ENCODE measurements at places on chromosomes 12 and 14.

DNA sequence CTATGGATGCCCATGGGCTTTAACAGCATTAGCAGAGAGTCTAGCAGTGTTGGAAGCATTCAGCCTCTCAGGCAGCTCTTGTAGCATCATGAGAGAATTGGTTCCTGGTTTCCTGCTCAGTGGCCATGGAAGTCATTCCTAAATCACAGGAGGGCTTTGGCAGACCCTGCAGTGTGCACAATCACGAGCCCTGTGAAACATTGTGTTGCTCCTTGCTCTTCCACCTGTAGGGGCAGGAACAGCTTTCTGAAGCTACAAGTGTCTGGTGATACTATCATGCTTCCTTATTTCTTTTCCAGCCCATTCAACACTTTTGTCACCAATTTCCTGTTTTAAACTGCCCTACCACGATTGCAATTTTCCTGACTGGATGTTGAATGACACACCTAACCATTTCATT, 402.2 kb upstream of the USP15 start:
- DNase-seq, result no peak

DNA sequence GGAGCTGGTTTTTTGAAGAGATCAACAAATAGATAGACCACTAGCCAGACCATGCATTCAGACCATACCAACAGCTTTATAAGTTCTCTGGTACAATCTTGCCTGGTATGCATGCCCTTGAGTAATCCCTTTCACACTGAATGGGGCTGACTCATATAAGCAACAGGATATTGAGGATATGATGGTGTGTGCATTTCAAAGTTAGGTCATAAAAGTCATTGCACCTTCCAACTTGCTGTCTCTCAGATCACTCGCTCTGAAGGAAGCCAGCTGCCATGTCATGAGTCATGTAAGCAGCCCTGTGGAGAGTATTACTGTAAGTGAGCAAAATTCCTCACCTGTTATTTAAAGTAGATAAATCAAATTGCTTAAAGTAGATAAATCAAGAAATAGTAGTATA, 45.0 kb upstream of the OR6J1 start:
- DNase-seq, result peak; percentile 82

- DNase-seq, result no peak
These were observed 98.9 kb downstream of the ARID2 start for GRCh38 chr12:45828402-45828801.

GRCh38 chr12:108761226-108761625, 29.9 kb upstream of the CORO1C start:
- DNase-seq, result no peak

GRCh38 chr12:125131958-125132357, 66.7 kb downstream of the AACS start:
- no peak for DNase-seq
